ENCODE measurements at places on chromosomes 5 and 9.

DNA sequence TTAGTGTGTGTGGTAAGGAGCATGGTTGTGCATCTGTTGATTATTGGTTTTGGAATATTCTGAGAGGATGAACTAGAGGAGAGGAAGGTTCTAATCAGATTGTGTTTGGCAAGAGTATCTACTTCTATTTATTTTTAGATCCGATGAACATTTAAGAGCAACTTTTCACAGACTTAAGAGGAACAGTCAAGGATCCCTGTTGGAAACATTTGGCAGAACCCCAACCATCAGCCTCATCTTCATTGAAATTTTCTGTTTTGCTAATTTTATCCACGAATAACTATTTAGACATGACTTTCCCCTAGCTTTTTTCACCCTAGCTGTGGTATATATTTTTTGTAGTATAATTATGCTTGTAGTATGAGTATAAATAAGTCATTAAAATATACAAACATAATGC, 868.5 kb downstream of the MAT2B start:
- DNase-seq: no peak

DNA sequence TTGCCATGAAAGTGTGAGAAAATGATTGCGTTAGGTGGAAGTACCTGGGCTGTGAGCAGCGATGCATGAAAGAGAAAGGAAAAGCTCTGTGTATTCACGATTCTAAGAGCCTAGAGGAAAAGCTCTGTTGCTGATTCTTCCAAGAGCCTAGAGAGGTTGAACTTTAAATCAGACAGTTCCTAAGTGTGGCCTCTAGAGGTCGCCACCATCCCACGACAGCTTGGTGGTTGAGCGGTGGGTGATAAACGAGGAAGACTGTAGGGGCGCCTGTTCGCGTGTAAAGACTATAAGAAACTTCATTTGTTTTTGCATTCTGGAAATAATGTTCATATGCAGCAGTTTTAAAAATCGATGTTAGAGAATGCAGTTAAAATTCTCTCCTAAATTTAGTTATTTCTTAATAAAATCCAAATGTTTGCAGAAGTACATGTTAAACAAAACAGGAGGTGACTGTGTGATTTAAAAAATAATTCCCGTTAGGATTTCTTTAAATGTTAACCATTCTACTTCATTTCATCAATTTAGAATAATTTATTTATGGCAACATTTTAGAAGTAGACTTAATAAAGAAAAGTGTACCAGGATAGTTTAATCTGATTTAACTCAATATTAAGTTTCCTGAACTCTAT, 107.7 kb downstream of the TENT4A start:
- DNase-seq: peak; percentile 48

DNA sequence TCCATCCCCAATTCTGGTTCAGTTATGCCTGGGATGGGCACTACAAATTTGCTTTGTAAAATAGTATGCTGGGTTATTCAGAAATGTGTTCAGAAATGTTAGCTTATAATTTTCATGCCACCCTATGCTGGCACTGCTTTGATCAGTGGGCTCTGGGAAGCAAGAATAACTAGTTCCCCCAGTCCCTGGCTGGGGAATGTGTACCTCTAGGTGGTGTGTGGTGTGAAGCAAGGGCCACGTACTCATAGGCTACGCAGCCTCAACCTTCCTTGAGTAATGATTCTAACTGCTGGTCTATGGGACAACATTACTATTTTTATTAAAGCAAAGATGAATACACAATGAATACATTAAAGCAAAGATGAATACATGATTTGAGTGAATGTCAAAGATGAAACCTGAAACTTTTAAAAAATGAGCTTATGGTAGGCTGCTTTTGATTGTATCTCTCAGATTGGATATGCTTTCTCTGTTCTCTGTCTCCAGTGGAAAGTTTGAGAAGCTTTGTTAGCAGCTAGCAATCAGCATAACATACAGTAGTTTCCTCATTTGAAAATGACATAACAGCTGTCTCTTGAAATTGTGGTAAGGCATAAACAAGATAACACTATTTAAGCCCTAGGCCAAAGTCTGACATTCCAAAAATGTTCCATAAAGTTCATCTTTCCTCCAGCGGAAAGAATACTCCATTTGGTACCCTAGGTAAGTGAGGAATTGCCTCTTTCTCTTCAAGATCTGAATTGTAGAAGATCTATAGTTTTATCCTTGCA, 174.7 kb upstream of the NFIB start:
- no peak for DNase-seq

DNA sequence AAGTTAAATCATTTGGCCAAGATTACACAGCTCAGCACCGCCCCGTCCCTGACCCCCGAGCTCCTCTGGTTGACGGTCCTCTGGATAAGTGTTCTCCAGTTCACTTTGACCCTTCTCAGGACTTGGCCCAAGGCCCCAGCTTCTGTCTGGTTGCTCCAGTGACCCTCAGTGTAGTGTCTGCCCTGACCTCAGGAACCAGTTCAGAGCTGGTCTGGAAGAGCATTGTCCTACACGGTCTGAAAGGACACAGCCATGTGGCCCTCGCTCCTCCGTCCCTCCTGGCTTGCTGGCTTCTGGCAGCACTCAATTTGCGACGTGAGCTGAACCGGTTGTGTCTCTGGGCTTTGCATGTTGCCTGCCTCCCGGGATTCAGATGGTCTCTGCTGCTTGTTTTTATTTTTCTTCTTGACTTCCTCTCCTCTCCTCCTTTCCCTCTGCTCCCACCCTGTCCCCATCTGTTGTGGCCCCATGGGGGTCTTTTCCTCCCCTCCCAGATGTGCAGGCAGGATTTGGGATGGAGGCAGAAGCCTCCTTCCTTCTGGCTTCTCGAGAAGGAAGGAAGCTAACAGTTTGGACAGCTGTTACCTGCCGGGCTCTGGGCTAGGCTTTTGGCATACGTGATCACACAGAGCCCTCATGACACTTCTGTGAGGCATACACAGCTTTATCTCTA, 72.0 kb downstream of the PPARGC1B start:
- no peak for DNase-seq

DNA sequence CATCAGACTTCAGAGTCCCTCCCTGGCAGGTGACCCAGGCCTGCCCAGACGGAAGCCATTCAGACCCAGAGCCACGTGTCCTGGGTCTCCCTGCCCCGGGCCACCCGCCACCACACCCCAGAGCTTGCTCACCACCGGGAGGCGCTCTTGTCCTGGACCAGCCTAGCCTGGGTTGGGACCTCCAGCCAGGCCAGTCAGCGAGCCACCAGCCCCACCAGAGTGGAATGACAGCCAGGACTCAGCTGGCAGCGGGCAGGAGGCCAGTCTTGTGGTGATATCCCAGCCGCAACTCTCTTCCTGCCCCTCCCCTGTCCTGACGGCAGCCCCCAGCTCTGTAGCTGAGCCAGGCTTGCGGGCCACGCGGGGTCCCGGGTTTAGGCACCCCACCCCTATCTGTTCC, 1.7 kb upstream of the PTGDS start:
- DNase-seq: no peak

- peak; percentile 7 for DNase-seq
Observed at GRCh38 chr9:109254317-109254716, 66.5 kb downstream of the EPB41L4B start.

DNA sequence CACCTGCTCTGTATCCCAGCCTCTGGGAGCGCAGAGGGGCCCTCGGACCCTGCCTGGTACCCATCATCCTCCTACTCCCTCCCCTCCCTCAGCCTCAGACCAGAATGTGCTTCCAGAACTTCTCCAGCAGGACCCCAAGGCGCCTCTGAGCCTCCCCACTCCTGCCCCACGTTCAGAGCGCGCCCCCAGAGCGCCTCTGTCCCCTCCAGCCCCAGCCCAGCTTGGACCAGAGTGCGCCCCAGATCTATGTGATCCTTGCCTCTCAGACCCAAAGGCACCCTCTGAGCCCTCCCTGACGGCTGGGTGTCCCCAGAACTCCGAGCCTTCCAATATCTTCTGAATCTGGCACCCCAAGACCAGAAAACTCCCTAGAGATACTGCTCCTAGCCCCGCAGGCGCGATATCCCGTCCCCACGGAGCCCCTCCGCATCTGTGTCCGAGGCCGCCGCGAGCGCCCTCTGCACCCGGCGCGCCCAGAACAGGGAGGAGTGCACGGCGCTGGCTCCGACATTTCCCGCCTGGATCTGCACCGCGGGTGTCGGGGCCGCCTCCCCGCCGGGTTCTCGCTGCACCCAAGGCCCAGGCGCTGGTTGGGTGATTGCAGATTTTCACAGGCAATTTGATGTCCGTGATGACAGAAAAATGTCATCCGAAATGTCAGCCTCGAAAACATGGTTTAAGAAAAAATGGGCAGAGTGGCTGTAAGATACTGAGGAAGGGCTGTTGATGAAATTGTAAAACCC, 522 bp downstream of the BHMT start:
- no peak for DNase-seq

DNA sequence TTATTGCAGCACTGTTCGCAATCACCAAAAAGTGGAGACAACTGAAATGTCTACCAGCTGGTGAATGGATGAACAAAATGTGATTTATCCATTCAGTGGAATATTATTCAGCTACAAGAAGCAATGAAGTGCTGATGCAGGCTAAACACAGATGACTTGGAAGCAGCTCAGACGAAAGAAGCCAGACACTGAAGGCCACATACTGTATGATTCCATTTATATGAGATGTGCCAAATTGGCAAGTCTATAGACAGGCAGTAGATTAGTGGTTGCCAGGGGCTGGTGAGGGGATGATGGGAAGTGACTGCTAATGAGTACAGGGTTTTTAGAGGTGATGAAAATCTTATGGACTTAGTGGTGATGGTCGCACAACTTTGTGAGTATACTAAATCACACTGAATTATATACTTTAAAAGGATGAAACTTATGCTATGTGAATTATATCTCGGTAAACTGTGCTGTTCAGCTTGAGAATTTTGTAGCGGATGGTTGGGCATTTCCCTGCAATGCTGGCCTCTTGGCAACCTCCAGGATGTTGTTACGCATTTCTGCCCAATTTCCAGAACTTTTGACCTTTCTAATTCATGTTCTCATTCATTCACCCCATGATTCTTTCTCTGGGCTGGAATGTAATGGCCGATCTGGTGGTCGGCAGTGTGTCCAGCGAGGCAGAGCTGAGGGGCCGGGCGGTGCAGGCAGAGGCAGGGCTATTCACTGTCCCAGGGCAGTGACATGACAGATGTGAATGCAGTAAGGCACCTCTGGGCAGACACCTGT, 22.0 kb upstream of the WNK2 start:
- no peak for DNase-seq

- DNase-seq: no peak
Observed at GRCh38 chr9:135827866-135828580, 79.3 kb downstream of the CAMSAP1 start.

DNA sequence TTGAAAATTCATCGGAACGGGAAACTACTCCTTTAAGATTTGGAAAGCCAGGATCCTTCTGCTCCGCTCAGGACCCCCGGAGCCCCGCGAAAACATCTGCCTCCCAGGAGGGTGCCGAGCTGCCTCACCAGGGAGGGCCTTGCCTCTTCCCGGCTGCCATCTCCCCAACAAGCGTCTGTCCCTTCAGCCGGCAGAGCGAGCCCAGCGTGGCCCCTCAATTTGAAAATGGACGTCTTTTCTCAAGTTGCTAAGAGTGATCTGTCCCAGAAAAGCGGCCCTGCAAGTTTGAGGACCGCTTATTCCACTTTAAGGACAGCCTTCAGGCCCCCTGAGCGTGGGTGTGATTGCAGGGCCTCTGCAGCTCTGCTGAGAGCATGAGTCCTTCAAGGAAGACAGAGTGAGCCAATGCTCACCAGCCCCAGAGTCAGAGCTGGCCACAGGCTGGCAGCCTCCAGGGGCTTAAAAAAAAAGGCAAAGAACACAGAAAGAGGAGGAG, 101.3 kb downstream of the PHF2 start:
- DNase-seq: no peak

- no peak for DNase-seq
Observed at GRCh38 chr5:41682641-41683040, 172.2 kb upstream of the PLCXD3 start.

GRCh38 chr5:108749128-108749861, 1.6 kb downstream of the FER start:
- DNase-seq: no peak

GRCh38 chr5:94577466-94578245, 40.7 kb downstream of the KIAA0825 start:
- DNase-seq: no peak

DNA sequence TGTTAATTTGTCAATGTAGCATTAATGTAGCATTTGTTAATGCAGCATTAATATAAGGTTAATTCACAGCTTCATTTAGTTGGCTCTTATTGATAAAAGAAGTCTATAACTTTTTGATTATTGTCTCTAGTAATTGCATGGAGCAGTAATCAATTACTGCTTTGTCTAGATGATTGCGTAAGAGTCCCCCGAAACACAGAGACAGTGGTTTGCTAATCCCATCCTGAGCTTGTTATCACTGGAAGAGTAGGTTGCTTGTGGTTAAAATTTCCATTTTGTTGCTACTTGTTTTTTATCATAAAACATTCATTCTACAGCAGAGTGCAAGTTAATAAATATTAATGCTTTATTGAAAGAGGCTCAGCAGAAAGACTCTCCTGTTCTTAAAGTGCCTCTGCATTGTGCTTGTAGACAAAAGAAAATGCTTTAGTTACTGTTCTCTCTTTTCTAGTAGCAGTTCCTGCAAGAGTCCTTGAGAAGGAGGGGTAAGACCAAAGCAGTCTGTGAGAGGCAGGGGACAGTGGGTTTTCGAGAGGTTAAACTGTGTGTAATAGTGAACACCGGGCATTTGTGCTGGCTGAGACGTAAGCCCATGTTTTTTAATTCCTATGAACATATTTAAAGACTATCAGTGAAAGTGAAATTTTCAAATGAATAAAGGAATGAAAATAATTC, 291.7 kb downstream of the TRPM3 start:
- no peak for DNase-seq

GRCh38 chr5:7394889-7395431, 978 bp upstream of the ADCY2 start:
- DNase-seq: no peak

GRCh38 chr9:70994582-70994981, 126.8 kb downstream of the TRPM3 start:
- DNase-seq: no peak

- no peak for DNase-seq
Observed at GRCh38 chr5:53350991-53351770, 129.2 kb upstream of the FST start.

- no peak for DNase-seq
Observed at GRCh38 chr5:1541702-1542400, 18.1 kb upstream of the LPCAT1 start.

Measured in inflammatory macrophage (primary cell).